ENCODE measurements at places on chromosomes 13 and 19.

GRCh38 chr19:47391510-47392223 lies 27.7 kb downstream of the MEIS3 start:
- peak; percentile 83 for DNase-seq

- DNase-seq, result no peak
These were observed 13.1 kb upstream of the MEDAG start for GRCh38 chr13:30892966-30893365.

DNA sequence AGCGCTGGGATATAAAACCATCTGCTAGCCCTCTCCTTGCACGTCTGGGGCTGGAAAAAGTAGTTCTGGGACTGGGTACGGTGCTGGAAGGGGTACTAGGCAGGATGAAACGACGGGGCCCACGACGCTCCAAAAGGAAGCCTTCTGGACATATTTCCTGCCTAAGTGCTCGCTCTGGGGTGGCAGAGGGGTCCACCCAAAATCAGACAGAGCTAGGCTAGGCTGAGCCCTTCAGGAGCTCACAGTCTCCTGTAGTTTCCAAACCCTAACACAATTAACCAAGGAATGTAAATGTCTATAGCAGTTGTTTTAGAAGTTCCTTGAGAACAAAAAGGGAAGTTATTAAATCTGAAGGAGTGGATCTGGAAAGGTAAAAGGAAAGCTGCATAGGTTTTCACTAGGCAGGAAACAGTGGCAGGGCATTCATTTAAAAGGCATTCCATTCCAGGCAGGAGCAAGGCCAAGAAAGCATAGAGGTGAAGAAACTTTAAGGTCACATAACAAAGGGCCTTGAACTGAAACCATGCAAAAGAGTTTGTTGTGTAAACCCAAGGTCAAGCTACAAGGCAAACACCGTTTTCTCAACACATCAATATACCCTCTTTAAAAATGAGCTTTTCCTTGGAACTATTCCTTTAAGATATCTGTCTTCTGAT lies 634 bp upstream of the DIAPH3 start:
- DNase-seq, result no peak

DNA sequence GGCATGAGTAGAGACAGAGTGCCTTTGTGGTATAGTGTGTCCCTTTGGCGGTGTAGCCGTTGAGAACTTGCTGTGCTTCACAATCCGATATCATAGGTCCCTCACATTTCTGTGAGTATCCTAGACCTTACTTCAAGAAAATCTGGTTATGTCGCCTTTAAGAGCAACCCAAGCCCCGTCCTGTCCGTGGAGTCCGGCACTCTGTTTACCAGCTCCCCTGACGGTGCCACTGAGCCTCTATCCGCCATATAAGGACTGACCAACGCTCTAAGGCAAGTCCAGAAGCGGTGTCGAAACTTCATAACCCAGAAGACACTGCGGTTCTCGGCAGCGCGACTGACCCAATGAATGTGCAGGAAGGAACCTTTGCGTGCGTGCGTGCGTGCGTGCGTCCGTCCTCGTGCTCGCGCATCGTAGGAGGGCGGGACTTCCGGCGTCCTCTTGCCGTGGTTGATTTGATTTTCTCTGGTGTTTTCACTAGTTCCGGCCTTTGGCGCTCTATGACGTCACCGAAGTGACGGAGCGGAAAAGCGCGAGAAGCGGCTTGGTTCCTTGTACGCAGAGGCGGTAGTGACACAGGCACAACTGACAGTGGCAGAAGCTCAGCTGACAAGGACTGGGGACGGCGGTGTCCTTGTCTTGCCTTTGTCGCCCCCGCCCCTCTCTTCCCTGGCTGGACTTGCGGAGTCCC lies at the start of the genes TRAPPC2B and ZNF547:
TRAPPC2B (plus strand) TSS at position 555 of the 691 bp plus-strand sequence. CDS start 1,283 bp downstream, outside the sequence.
ZNF547 (plus strand) TSS at position 555 of the 691 bp plus-strand sequence. CDS start 5,005 bp downstream, outside the sequence.
- DNase-seq, result peak; percentile 96

- no peak for DNase-seq
These were observed 4.5 kb upstream of the ADGRE2 start for GRCh38 chr19:14782626-14783409.

DNA sequence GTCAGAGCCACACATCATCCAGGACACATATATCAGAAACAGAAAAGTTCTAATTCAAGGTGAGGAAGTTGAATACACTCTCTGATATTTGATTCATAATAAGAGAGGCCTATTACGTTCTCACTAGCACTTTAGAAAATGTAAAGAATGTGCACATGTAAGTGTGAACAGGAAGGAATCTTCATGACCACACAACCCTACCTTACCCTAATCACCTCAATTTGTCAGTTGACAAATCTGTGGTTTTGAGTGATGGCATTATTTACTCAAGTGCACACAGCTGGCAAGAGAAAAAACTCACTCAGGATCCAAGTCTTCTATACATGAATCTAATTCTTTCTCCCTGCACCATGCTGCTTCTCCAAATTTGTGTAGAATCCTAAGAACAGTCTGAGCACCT lies 445.8 kb downstream of the SUCLA2 start:
- no peak for DNase-seq

GRCh38 chr19:30092721-30093569 lies 150.9 kb downstream of the URI1 start:
- DNase-seq, result no peak

- no peak for DNase-seq
These were observed 152.0 kb downstream of the NUFIP1 start for GRCh38 chr13:44837250-44837649.

DNA sequence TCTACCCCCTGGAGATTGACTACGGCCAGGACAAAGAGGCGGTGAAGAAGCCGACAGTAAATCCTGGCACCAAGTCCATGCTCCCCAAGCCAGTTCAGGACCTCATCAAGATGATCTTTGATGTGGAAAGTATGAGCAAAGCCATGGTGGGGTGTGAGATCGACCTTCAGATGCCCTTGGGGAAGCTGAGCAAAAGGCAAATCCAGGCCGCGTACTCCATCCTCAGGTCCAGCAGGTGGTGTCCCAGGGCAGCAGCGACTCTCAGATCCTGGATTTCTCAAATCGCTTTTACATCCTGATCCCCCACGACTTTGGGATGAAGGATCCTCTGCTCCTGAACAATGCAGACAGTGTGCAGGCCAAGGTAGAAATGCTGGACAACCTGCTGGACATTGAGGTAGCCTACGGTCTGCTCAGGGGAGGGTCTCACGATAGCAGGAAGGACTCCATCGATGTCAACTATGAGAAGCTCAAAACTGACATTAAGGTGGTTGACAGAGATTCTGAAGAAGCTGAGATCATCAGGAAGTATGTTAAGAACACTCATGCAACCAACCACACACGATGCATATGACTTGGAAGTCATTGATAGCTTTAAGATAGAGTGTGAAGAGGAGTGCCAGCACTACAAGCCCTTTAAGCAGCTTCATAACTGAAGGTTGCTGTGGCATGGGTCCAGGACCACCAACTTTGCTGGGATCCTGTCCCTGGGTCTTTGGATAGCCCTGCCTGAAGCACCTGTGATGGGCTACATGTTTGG lies 24.0 kb upstream of the ANKRD10 start:
- no peak for DNase-seq

DNA sequence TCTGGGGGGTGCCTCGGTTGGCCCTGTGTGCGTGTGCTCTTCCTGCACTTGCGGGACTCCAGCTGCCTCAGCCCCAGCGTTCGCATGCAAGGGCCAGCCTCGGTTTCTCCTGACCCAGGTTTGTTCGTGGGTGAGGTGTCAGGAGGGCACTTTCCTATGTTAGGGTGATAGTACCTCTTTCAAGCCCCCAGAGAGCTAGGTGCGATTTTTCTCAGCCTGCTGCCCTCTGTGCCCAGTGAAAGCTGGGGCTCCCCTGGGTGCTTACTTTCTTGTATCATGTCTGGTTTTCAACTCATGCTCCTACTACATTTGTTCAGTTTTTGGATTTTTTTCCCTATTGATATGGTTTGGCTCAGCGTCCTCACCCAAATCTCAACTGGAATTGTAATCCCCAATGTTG lies 289.2 kb downstream of the TEX29 start:
- no peak for DNase-seq

GRCh38 chr19:14871619-14872230 lies 14.2 kb downstream of the OR7A17 start:
- peak; percentile 33 for DNase-seq

GRCh38 chr13:106680796-106681472 lies 113.0 kb upstream of the ARGLU1 start:
- no peak for DNase-seq

DNA sequence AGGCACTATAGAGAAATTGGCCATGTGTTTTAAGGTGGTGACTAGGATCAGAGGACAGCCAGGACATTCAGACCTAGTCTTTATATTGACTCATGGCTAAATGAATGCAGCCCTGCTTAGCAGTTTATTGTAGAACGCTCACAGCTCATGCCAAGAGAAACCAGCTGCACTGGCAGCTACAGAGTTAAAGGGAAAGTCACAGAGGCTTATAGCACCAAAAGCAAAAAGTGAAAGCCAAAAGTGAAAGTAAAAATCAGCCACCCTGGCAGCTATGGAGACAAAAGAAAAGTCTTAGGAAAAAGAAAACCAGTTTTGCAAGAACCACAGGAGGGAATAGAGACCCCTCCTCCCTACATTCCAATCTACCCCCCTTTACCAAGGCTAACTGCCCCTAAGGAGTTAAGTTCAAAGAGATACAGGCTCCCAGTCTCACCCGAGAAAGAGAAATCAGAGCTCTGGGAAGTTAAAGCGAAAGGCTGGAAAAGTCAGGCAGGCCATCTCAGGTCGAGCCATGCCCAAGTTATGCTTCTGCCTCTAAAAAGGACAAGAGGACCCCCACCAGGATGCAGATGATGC lies 99.0 kb downstream of the ZNF429 start:
- no peak for DNase-seq

GRCh38 chr13:108777421-108778420 lies 148.3 kb downstream of the MYO16 start:
- DNase-seq, result no peak

- DNase-seq, result no peak
These were observed 431.3 kb downstream of the SLITRK6 start for GRCh38 chr13:85367887-85368286.

GRCh38 chr19:13083627-13084026 lies 19.0 kb downstream of the LYL1 start:
- DNase-seq, result no peak

GRCh38 chr19:17775245-17775927 lies 19.6 kb upstream of the B3GNT3 start:
- DNase-seq, result no peak

DNA sequence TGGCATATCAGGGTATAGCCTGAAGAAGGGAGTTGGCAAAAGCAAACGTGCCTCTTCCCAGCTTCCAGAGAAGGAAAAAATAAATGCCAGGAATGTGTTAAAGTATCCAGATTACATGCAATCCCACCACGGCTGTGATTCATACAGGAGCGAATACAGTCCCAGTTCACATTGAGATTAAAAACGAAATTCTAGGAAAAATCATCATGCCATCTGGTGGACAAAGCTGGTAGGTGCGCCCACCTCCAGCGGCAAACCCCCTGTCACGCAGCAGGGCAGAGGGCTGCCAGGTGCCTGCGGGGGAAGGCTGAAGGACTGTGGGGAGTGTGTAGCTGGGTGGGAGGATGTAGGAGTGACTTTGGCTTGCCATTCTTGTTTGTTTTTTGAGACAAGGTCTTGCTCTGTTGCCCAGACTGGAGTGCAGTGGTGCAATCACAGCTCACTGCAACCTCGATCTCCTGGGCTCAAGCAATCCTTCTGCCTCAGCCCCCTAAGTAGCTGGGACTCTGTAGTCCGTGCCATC lies 6.4 kb upstream of the DMWD start:
- DNase-seq, result peak; percentile 81

- DNase-seq, result no peak
These were observed 3.3 kb downstream of the FCER2 start for GRCh38 chr19:7698583-7698982.

- DNase-seq, result peak; percentile 59
These were observed 9.5 kb upstream of the LILRB4 start for GRCh38 chr19:54653181-54653809.

- DNase-seq, result peak; percentile 51
These were observed 6.2 kb downstream of the SYT5 start for GRCh38 chr19:55173714-55174409.

DNA sequence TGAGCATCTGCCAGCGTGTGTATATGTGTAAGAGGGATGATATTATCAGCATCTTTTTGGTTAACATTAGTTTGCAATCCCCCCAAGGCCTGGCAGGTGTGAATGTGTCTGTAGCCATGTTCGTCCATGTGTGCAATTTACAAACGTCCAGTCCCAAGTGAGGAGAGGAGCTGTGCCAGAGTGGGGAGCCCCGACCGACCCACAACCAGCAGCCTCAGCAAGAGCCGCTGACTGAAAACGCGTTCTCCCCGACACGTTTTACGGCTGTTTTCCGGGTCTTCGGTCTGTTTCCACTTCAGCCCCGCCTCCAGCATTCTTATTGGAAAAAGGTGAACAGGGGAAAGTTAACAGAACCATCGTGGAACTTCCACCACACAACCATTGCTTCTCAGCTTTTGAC lies 119.1 kb upstream of the SOX1 start:
- DNase-seq, result no peak

GRCh38 chr13:34103854-34104253 lies 285.9 kb downstream of the RFC3 start:
- no peak for DNase-seq

DNA sequence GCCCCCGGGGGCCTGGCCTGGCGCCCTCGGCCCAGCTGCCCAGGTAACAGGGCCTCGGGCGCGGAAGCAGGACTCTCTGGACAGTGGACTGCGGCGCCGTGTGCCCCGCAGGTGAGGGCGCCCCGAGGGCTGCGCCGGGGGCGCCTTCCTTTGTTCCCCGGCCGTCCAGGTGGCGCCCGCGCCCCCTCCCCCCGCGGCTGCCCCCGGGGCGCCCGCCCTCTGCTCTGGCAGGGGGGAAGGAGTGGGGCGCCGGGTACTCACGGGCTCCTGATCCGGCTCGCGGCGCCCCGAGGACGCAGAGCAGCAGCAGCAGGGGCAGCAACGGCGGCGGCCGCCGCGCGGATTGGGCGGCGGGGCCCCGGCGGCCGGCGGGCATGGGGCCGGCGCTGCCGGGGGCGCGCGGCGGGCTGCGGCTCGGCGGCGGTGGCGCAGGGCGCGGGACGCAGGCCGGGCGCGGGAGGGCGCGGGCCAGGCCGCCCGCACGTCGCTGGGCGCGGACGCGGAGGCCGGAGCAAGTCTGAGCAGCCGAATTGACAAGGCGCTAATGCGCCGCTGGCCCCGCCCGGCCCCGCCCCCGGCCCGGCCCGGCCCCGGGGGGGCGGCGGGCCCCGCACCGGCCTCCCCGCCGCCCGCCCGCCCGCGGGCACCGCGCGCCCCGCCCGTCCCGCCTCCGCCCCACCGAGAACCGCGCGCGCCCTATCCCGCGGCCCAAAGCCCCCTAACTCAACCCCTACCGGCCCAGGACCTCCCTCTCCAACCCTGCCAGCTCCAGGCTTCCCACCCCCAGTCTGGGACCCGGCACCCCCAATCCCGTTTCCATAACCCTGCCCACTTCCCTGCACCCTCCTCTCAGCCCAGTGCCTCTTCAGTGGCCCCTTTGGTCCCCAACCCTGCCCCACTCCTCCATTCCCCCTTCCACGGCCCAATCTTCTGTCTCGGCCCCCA lies at the start of gene CRLF1:
CRLF1 (minus strand) TSS at position 519 of the 945 bp plus-strand sequence; CDS start at position 376, 143 bp downstream.
- no peak for DNase-seq

GRCh38 chr13:37360556-37360955 lies 238.0 kb downstream of the POSTN start:
- DNase-seq, result no peak

GRCh38 chr13:100362781-100363180 lies 225.8 kb downstream of the GGACT start:
- no peak for DNase-seq

All from GM10248 (cell line).